ENCODE measurements at places on chromosomes 6 and 20.

- H3K4me1 ChIP-seq: peaks cover 24% of the 10 kb centered on the region
- no peak overlapping the region for H3K4me3 ChIP-seq
- no peak overlapping the region for H3K27ac ChIP-seq
Measured at GRCh38 chr6:43511824-43512415, 1.8 kb upstream of the LRRC73 start.

GRCh38 chr6:31877651-31878161, 1.1 kb downstream of the SLC44A4 start:
- H3K4me1 ChIP-seq: peaks cover 4% of the 10 kb centered on the region
- H3K4me3 ChIP-seq: no peak overlapping the region
- peaks cover 28% of the 10 kb centered on the region for H3K36me3 ChIP-seq
- H3K27me3 ChIP-seq: no peaks in the 10 kb centered on the region
- no peak for DNase-seq

DNA sequence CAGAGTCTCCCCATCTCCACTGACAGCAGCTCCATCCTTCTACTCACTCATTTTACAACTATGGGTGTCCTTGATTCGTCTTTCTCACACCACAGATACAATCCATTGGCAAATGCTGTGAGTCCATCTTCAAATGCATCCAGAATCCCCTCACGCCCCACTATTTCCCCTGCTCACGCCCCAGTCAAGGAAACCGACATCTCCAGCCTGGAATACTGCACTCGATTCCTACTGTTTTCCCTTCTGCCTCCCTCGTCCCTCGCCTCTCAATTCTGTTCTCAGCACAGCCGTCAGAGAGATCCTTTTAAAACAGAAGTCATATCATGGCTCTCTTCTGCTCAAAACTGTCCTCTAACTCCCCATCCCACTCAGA, 4.7 kb downstream of the HLA-B start:
- H3K4me3 ChIP-seq: peak overlapping the region; percentile 1
- DNase-seq: no peak
- no peaks in the 10 kb centered on the region for H3K27me3 ChIP-seq
- H3K27ac ChIP-seq: peak overlapping the region; percentile 56
- peaks cover 52% of the 10 kb centered on the region for H3K36me3 ChIP-seq
- H3K4me1 ChIP-seq: peaks cover 33% of the 10 kb centered on the region

DNA sequence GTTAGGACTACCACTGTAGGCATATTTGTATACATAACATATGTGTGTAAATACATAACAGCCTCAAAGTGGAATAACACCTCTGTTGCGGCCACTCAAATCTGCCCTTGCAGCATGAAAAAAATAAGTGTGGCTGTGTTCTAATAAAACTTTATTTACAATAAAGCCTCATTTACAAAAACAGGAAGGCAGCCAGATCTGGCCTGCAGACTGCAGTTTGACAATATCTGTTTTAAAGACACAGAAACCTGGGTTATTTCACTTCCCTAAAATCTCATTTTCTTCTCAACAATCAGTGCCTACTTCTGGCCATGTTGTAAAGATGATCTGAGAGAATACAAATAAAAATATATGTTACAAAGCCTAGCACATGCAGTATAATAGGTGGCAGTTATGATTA, 53.9 kb upstream of the SCML4 start:
- H3K4me1 ChIP-seq: peaks cover 6% of the 10 kb centered on the region
- H3K27me3 ChIP-seq: no peaks in the 10 kb centered on the region
- no peak overlapping the region for H3K27ac ChIP-seq
